Activated gamma-delta T cell treated with anti-CD3 and anti-CD28 coated beads, Interleukin-2, amount 50 U/mL, for 16 hours (primary cell): ENCODE measurements at places on chromosomes 3 and 15.

- no peak for DNase-seq
These were observed 32.6 kb downstream of the ALS2CL start for GRCh38 chr3:46660543-46661523.

GRCh38 chr15:85849946-85850345 lies 55.2 kb upstream of the KLHL25 start:
- no peak for DNase-seq

- DNase-seq = no peak
These were observed 409.1 kb upstream of the ATP11B start for GRCh38 chr3:182384221-182384620.

DNA sequence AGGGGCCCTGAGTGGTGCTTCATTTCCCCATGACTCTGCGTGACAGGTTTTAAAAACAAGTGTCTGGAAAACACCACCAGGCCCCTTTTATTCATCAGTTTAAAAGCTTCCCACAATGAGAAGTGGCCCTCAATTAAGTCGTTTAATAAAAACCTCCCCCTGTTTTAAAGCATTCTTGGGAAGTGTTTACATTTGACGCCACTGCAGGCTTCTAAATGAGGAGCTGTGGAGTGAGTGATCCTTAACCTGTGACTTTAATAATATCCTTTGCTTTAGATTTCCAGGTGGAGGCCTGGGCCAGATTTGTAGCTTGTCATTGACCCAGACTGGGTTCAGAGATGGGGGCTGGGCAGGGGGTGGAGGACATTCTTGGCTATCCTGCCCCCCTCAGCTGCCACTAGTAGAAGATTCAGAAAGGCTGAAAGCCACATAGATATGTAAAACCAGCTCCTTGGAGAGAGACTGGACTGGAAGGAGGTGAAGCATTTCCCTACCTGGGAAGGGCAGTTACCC lies 11.3 kb downstream of the CGNL1 start:
- DNase-seq = no peak

DNA sequence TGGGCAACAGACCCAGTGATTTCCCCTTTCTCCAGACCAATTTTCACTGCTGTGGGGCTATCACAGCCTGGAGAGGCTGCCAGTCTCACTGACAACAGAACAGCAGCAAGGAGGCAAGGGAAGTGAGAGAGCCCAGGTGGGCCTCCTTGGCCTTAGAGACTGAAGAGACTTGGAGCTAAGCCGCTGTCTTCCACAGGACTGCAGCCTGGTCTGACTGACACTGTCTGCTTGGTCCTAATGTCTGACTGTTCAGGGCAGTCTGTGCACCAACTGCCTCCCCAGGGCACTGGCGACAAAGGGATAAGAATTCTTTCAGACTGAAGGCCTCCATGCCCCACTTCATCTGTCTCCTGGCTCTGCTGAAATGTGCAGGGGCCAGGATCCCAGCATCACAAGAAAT lies 11.5 kb downstream of the POMGNT2 start:
- DNase-seq = no peak

- DNase-seq = no peak
These were observed 154.3 kb upstream of the ARPP21 start for GRCh38 chr3:35484929-35485530.

DNA sequence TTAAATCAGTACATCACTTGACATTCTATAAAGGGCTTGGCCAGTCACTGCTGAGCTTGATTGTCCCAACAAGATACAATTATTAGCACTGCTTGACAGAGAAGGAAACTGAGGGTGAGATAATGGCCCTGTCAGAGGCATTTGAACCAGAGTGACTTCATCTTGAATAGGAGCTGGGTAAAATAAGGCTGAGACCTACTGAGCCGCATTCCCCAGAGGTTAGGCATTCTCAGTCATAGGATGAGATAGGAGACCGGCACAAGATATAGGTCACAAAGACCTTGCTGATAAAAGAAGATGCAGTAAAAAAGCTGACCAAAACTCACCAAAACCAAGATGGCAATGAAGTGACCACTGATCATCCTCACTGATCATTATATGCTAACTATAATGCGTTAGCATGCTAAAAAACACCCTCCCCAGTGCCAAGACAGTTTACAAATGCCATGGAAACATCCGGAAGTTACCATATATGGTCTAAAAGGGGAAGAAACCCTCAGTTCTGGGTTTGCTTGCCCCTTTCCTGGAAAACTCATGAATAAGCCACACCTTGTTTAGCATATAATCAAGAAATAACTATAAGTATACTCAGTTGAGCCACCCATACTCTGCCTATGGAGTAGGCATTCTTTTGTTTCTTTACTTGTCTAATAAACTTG lies 239.1 kb upstream of the SETMAR start:
- no peak for DNase-seq

GRCh38 chr3:175193815-175194518 lies 334.8 kb downstream of the NAALADL2 start:
- no peak for DNase-seq

DNA sequence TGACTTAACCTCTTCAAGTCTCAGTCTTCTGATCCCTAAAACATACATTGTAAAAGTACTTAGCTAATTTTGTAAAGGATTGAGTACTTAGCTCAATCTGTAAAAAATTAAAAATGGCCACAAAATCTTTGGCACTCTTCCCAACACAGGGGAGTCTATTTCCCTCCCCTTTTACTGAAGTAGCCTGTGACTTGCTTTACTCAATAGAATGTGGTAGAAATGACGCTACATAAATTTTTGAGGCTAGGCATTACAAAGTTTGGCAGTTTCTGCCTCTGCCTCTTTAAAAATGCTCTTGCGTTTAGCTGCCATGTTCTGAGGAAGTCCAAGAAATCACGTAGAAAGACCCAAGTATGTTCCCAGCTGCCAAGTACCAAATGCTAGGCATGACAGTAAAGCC lies 80.2 kb downstream of the CBLB start:
- no peak for DNase-seq

GRCh38 chr3:78994174-78995027 lies 773.4 kb downstream of the ROBO1 start:
- DNase-seq = no peak

GRCh38 chr3:14884665-14885064 lies 62.7 kb upstream of the NR2C2 start:
- DNase-seq = no peak

DNA sequence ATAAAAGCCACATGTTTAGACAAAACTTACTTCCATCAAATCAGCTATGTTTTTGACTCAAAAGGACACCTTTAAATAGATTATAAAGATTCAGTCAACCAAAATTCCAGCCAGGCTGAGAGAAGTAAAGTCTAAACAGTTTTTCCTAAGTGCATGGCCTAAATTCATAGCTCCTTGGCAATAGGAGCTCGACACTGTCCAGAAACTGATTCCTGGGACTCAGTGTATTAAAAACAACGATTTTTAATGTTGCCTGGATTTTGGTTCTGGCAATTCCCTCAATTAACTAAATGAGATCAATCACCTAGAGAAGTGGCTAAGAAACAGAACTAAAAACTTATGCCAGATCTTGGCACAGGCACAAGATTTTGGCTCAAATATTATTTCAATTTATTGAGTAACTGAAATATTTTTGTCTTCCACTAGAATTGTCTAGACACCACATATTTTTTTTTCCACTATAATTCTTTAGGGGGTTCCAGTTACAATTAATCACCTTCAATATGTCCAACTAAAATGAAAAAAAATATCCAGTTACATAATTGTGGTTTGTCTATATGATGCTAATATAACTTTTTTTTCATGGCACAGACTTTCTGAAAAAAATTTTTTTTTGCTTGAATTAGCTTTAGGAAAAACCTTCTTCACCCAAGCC lies 135.9 kb downstream of the TFDP2 start:
- no peak for DNase-seq

- no peak for DNase-seq
These were observed 331.1 kb downstream of the C3orf38 start for GRCh38 chr3:88480822-88481221.

GRCh38 chr15:94002041-94002440 lies 229.3 kb upstream of the MCTP2 start:
- DNase-seq = no peak

GRCh38 chr3:110774496-110775265 lies 296.9 kb upstream of the NECTIN3 start:
- DNase-seq = no peak

- DNase-seq = no peak
These were observed 46.6 kb downstream of the SLCO2A1 start for GRCh38 chr3:133983126-133983525.

GRCh38 chr3:14869917-14870782 lies 51.4 kb downstream of the FGD5 start:
- no peak for DNase-seq

DNA sequence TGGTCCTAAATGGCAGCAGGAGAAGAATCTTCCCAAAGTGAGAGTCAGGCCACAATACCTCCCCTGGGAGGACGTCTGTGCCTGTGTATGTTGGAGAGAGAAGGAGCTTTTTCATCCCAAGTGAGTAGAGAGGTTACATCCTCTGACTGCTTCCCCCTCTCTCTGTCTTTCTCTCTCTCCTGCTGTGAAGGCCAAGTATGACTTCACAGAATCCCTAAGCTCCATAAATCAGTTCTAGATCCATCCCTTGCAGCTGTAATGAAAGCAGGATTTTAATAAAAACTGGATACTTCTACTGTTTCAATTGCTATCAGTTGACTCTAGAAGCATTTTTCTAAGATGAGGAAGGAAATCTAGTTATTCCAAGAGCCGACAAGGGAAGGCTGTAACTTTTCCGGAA lies 389.1 kb upstream of the PROK2 start:
- DNase-seq = no peak

DNA sequence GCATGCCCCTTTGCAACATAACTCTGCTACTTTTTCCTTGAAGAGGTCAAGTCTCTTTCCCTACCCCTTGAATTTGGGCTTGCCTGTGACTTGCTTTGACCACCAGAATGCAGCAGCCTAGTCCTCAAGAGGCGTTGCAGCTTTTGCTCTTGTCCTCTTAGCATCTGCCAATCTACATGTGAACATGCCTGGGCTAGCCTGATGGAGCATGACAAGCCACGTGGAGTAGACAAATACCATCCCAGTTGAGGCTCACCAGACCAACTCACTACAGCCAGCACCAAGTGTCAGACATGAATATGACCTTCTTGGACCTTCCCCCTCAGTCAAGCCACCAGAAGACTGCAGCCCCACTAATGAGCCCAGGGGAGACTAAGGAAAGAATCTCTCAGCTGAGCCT lies 32.9 kb downstream of the AMOTL2 start:
- DNase-seq = no peak

DNA sequence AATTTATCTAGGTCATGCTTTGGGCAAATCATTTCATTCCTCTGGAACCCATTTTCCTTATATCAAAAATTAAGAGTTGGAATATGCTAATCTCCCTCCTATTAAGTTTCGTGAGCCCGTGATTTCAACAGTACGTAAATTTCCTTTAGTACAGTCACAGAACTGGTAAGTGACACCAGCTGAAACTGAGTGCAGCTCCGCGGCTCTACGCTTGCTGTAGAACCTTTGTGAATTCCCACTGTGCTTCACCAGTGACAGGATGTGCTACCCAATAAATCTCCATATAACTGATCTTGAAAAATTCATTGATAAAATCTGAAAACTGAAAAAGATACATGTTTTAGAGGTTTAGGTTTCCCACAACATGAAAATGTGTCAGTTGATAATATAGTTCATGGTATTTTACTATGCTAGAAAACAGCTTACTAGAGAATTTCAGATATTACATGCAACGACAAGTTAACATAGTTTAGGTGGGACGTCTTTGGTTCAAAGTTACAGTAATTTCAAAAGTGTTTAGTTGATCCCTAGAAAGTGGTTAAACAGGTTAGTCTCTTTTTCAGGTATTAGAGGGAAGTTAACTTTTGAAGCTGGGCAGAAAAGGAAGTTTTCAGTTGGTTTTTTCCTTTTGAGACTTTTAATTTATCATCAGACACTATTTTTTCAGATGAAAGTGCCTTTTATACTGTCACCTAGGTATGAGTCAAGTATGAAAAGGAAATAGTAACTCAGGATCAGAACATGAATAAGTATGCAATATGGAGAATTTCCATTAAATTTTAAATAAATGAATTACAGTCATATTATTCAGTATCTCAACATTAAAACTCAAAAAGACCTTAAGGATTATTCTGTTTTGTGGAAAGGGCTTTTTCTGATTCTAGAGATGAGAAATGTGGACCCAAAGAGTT lies 57.0 kb downstream of the PPARG start:
- DNase-seq = no peak

DNA sequence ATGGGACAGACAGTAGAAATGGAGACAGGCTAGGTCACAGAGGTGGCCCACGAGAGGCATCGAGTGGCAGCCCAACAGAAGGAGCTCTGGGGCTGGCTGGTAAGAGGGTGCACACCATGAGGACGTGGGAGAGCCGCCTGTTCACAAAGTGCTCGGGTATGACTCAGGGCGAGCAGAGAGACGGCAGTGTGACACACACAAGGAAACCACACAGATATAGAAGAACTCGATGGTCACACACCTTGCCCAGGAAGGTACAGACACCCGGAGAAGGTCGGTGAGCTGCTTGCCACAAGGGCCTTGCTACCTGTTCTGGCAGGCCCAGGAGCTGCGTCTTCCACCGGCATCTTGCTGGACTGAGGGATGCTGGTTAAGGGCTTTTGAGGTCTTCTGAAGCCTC lies 50.2 kb downstream of the CA12 start:
- DNase-seq = no peak

DNA sequence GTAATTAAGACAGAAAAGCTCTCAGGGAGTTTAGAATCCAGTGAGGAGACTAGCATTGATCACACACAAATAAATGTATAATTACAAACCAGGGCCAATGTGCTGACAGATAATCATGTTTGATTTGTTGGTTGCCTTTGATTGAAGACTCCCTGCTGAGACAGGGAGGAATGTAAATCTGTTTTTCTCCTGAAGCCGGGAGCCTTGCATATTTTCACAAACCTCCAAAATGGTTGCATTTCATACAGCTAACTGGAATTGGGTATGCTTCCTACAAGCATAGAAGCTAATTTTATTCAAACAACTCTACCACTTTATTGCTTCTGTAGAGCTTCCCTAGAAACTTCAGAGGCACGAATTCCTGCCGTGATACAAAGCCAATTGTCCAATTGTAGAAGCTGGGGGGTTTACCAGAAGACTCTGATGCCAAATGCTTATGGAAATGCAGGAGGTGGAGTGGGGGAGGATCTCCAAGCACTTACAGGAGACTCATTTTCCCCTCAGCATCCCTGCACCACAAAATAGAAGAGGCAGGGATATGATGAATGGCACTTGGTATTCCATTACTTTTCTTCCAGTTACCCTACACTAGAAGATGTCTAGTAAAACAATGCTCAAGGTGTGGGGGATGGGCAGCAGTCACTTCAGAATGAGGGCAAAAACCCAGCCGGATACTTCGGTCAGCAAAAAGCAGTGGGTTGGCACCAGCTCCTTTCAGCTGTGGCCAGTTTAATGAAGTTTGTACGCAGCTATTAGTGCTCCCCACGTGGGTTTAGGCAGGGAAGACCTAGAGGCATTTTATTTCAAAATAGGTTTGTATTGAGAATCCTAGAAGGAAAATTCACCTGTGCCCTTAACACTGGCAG lies 11.4 kb upstream of the MEX3B start:
- no peak for DNase-seq

- no peak for DNase-seq
These were observed 217.0 kb downstream of the ZNF621 start for GRCh38 chr3:40741729-40742128.

GRCh38 chr3:37729119-37729518 lies 132.6 kb upstream of the CTDSPL start:
- DNase-seq = no peak

GRCh38 chr15:80654299-80654698 lies 40.8 kb upstream of the ABHD17C start:
- no peak for DNase-seq

- no peak for DNase-seq
These were observed 6.2 kb downstream of the H1-8 start for GRCh38 chr3:129549006-129549800.
